Activated CD4-positive, alpha-beta T cell treated with anti-CD3 and anti-CD28 coated beads, Interleukin-2, amount 50 U/mL, for 1 hour (primary cell): ENCODE measurements at places on chromosomes 1 and 21.

GRCh38 chr1:112250892-112251291, 145.1 kb upstream of the CTTNBP2NL start:
- DNase-seq, result no peak

GRCh38 chr1:31145648-31146047, 80.1 kb upstream of the PUM1 start:
- DNase-seq, result no peak

DNA sequence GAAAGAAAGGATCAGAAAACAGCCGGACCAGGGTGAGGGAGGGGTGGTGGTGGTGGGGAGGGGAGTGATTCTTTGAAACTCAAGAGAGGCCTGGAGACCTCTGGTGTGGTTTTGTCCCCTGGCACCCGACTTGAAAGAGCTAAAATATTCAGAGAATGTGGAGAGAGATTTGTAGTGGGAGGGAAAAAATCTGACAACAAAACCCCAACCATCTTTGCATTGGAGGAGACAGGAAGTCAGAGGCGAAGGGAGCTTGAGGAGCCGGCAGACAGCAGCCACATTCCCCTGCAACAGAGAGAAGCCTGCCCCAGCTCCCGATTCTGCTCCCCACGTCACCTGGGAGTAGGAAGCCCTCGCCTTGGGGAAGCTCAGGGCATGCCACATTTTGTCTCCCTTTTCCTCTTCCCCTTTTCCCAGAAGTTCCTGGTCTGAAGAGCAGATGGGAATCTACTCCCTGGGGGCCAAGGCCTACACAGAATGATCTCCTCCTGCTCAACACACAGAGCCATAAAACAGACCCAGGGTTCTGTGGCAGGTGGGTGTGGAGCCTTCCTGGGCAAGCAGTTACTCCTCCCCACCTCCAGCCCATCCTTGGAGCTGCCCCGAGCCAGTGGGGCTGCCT, 84.9 kb downstream of the ITPKB start:
- no peak for DNase-seq

- DNase-seq, result no peak
These were observed 57.9 kb downstream of the OVGP1 start for GRCh38 chr1:111369645-111370044.

DNA sequence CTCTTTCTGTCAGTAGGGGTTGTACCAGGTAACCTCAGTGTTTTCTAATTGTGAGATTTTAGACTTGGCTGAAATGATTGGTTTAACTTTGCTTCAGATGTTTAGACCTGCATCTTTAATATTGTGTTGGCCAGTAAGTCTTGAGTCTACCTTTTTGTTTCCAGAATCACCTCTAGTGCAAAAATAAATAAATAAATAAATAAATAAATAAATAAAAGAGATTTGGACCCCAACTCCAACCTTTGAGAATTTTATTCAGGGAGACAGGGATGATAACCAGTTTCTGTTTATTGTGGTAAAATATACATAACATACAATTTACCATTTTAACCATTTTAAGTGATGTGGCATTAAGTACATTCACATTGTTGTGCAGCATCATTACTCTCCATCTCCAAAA, 64.4 kb downstream of the RAVER2 start:
- no peak for DNase-seq

DNA sequence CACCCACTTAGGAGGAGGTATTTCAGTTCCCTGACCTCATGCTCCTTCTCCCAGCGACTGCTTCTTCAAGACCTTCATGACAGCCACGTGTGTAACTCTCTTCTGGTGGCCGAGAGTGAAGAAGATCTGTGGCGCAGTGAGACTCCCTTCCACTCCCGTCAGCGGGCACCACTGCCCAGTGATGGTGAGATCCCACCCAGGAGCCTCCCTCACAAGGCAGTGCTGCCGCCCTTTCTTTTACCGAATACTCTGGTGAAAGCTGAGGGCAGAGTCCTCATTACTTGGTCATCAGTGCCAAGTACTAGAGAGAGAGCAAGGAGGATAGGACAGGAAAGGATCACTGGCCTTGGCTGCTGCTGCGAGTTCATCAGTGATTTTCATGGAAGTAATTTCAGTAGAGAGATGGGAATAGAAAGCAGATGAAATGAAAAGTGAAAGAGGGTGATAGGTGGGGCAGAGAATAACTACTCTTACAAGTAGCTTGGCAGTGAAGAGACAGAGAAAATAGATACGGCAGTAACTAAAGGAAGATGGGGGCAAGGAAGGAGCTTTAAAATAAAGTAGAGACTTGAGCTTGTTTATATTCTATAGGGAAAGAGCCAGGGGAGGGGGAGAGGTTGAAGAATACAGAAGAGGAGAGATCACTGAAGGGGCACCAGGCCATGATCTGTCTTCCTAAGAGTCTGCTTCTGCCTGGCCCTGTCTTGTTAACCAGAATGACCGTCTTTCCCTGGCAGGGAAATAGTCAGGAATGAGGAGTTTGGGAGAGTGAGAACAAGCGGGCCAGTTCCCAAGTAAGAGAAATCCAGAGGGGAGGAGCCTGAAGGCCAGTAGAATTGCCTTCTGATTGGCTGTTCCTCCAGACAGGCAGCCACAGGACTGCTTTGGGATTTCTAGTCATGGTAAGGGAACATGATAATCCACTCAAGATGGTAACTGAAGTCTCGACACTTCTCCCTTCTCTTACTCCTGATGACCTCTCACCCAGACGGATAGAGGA, 18.3 kb downstream of the HYI start:
- DNase-seq, result no peak
